AG09319 (cell line): ENCODE measurements at places on chromosomes 1 and 21.

- DNase-seq, result peak; percentile 48
Observed at GRCh38 chr1:167687919-167688519, 33.8 kb upstream of the MPZL1 start.

DNA sequence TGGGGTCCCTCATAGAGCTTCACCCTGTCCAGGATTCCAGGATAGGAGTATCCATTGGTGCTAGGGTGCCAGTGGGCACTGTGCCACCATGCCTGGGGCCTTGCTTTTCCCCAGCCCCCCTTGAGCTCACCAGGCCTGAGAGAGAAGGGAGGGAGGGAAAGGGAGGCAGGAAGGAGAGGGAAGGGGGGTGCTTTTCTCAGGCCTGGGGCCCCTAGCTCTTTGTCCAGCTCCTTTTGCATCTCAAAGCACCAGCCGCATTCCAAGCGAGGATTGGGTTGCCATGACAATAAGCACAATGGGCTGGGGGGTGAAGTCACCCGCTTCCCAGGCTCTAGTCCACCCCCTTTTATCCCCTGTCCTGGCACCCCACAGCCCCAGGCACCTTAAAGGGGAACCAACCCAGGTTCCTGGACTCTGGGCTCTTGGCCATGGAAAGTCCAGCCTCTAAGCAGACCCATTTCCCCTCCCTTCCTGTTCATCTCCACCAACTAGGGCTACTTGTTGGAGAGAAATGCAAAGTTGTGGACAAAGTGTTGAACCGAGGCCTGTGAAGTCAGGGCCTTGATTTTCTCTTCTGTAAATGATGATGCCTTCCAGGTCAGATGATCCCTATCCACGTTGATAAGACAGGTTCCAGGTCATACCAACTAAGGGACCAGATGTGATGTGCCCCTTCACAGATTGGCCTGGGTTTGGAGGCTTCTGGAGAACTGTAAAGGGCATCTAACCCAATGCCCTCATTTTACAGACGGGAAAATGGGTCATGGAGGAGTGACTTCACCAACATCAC is 11.4 kb downstream of the THBS3 start:
- DNase-seq, result no peak

DNA sequence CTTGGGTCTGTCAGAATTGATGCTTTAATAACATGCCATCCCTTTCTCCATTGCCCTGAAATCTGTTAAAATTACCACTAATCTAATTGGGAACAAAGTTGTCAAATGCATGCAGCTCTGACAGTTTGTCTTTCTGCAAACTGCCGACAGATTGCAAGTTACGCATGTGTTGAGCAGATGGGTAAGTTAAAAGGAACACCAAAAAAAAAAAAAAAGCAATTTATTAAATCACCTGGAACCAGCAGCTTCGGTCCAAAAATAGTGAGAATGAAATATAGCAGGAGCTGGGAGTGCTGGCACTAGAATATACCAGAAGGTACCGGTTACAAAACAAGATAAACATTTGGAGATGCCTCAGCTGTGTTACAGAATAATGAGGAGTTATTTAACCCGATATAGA is 149.6 kb upstream of the C1orf87 start:
- no peak for DNase-seq

GRCh38 chr1:31814631-31815306 is 1.1 kb downstream of the SPOCD1 start:
- no peak for DNase-seq

GRCh38 chr1:172845371-172845770 is 186.5 kb downstream of the FASLG start:
- DNase-seq, result no peak

GRCh38 chr1:113786069-113786468 is 26.2 kb downstream of the RSBN1 start:
- no peak for DNase-seq

GRCh38 chr1:152770411-152770810 is 4.5 kb upstream of the LCE1F start:
- no peak for DNase-seq

DNA sequence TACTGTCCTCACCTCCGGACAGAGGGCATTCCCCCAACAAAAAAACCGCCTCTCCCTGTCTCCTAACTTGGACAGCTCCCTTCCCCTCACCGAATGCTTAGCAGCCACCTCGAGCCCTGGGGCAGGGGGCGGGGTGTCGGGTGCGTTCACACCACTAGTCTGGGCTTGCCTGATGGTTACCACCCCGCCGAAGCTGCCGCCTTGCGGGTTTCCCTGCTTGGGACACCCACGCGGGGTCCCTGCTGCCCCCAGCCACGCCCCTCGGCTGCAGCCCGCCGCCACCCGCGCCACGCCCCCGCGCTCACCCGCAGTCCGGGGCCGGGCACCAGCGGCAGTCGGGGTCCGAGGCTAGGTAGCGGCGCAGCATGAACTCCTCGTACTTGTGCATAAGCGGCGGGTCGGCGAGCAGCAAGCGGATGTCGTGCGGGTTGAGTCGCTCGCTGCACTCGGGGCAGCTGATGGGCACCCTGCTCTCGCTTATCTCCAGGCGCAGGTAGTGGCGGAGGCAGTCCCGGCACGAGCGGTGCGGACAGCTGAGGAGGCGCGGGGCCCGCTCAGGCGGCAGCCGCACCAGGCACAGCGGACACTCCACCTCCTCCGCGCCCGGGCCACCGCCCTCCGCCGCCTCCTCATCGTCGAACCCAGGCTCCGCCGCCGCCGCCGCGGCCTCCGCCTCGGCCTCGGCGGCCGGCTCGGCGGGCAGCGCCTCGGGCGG is 706 bp downstream of the RNF19B start:
- DNase-seq, result no peak

DNA sequence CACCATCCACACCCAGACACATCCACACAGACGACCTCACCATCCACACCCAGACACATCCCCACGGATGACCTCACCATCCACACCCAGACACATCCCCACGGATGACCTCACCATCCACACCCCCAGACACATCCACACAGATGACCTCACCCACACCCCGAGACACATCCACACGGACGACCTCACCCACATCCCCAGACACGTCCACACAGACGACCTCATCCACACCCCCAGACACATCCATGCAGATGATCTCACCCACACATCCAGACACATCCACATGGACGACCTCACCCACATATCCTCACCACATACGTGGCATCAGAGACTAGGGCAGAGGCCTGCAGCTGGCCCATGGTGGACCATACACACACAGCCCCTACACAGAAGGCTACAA is 14.7 kb upstream of the FABP3 start:
- DNase-seq, result no peak

DNA sequence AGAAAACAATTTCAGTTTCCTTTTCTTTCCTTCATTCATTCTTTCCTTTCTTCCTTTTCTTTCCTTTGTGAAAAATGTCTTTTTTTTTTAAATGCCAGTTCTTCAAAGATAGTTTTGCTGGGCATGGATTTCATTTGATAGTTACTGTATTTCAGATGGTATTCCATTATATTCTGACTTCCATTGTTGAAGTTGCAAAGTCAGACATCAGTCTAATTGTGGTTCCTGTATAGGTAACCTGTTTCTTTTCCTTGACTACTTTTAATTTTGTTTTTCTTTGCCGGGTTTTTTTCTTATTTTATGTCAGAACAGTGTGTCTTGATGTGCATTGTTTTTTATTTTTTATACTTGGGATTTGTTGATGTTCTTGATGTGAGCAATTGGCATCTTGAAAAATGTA is 40.4 kb upstream of the MPC2 start:
- DNase-seq, result no peak

GRCh38 chr1:62037274-62037673 is 157.4 kb upstream of the L1TD1 start:
- DNase-seq, result no peak

DNA sequence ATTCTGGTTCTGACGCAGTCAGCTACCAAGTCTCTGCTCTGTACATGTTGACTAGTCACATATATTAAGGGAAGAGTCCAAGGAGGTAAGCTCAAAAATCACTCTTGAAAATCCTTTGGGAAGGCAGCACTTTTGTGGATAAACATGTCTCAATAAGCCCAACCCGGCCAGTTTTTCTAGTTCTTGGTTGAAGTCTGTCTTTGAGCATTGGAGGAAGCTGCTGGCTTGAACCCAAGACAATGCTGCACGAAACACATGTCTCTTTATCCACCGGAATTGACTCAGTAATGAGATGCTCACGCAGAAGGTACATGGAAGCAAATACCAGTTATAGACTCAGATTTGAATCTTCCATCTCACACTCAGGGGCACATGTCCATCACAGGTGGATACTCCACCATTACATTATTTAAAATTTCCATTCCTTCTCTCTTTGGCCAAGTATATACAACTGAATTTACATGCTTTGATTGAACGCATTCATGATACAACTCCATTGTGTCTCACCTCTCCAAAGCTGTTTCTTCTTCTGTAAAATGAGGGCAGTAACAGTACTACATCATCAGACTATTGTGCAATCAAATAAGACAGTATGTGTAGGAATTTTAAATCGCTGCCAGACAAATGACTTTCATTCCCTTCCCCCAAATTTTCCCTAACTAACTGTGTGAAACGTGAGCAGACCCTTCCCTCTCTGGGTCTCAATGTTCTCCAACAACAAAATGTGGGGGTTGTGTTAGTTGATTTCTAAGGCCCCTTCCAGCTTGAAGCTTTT is 9.6 kb upstream of the GUCA2A start:
- no peak for DNase-seq

DNA sequence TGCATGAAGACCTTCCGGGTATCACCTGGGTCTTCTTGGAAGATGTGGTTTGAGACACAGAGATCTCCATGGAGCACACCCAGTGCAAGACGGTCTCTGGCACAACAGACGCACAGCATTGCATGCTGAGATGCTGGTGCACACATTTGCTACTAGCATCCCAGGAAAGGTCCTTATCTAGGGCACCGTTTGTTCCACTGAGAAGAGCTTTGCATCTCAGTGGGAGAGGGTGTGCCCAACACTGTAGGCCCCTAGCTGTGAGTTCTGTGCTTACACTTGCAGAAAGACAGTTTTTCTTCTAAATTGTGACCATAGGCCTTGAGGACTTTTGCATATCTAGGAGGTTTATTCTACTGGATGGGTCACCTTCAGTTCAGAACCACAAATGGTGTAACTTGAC is 554.1 kb downstream of the MATN1 start:
- no peak for DNase-seq

- DNase-seq, result no peak
Observed at GRCh38 chr1:97841338-97841737, 79.5 kb downstream of the DPYD start.

DNA sequence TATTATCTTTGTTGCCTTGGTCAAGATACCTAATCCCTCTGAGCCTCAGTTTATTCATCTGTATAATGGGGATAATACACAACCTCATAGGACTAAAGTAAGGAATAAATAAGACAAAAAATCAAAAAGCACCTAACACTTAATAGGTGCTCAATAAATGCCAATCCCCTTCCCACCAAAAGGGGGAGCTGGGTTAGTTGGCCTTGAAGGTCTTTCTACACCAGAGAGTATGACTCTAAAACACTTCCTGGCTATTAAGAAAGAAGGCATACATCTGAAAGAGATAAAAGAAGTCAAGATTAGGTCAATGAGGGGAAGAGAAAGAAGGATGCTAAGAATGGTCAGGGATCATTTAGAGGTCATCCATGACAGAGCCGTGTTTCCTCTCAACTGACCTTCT is 11.1 kb downstream of the VSIG8 start:
- DNase-seq, result no peak

- no peak for DNase-seq
Observed at GRCh38 chr1:119286587-119287181, 81.9 kb upstream of the HAO2 start.

DNA sequence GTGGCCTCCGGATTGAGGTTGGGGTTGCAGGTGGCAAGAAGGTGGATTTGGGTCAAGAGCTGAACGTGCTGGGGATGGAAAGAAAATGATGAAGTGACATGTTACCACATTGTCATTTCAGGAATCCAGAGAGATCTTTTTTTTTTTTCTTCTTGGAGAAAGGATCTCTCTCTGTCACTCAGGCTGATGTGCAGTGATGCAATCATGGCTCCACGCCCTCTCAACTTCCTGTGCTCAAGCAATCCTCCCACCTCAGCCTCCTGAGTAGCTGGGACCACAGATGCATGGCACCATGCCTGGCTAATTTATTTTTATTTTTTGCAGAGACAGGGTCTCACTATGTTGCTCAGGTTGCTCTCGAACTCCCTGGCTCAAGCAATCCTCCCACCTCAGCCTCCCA is 80.6 kb downstream of the GON4L start:
- DNase-seq, result no peak

- DNase-seq, result no peak
Observed at GRCh38 chr1:64539781-64540218, 69.9 kb downstream of the CACHD1 start.

DNA sequence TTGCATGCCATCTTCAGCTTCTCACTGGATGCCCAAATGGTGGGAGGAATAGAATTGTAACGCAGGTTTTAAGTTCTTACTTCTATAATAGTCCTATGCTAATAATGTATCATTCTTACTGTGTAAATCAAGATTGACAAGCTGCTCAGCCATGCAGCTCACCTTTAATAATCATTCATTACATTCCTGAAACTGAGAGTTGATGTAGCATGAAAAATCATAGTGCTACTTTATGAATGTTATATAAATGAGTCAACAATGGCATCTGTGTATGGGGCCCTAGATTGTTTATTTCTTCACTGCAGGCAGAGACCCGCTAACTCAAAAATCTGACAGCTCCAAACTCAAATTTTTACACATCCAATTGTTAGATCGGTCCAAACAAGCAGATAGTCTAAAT is 34.4 kb downstream of the FH start:
- DNase-seq, result no peak

DNA sequence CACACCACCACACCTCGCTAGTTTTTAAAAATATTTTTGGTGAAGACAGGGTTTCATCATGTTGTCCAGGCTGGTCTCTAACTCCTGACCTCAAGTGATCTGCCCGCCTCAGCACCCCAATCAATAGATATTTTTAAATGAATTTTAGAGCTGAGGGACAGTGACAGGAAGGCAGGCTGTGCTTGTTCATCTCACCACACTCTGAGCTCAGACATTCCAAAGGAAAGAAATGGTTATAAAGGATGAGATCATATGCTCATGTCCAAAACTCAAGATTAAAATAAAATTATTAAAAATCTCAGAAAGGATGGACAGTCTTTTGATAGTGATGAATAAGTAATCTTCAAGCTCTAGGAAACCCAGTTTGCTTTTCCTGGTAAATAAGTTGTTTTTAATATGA is 40.9 kb downstream of the L1TD1 start:
- DNase-seq, result no peak

GRCh38 chr1:67372136-67372535 is 58.1 kb downstream of the SERBP1 start:
- DNase-seq, result no peak

- DNase-seq, result no peak
Observed at GRCh38 chr1:205985330-205986005, 17.7 kb downstream of the RAB7B start.

DNA sequence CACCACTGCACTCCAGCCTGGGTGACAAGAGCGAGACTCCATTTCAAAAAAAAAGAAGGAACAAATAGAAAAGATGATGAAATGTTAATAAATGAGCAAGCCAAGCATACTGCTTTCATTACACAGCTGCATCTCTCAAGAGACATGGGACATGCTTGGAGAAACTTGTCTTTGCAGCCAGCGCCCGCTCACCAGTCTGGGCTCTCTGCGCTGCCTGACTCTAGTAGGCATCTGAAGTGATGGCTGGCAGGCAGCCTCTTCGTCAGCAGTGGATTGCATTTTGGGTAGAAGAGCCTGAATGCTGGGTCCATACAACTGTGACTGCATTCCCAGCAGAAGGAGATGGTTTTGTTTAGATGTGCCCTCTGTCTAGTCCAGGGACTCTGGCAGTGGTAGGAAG is 48.0 kb downstream of the IL6R start:
- DNase-seq, result no peak

GRCh38 chr1:29538586-29538985 is 302.3 kb downstream of the PTPRU start:
- no peak for DNase-seq
